Activated B cell treated with CpG ODN at 0.5 μM for 24 hours (primary cell): ENCODE measurements at places on chromosomes 4 and X.

DNA sequence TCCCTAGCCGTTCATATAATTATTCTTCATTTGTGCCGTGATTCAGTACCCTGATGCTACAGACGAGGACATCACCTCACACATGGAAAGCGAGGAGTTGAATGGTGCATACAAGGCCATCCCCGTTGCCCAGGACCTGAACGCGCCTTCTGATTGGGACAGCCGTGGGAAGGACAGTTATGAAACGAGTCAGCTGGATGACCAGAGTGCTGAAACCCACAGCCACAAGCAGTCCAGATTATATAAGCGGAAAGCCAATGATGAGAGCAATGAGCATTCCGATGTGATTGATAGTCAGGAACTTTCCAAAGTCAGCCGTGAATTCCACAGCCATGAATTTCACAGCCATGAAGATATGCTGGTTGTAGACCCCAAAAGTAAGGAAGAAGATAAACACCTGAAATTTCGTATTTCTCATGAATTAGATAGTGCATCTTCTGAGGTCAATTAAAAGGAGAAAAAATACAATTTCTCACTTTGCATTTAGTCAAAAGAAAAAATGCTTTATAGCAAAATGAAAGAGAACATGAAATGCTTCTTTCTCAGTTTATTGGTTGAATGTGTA lies 7.0 kb downstream of the SPP1 start:
- DNase-seq, result no peak

GRCh38 chr4:40844261-40844660 lies 94.5 kb downstream of the NSUN7 start:
- no peak for DNase-seq

DNA sequence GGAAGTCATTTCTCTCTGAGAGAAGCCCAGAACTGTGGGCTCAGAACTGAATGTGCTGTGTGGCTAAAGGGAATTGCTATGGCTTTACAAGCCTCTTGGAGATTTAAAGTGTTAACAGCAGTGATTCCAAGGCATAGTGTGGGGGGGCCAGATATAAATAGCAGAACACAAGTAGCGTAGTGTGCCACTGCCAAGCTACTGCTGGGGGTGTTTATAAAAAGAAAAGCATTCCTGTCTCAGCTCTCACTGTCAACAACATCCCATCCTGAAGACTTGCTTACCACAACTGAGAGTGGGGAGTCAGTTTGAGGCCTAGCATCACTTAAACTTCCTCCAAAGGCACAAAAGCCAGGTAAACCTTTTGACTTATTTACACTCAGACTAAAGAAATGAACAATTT lies at the start of gene ART3:
Gene ART3, plus strand, starts transcription at position 242 of the 400 bp plus-strand sequence. CDS start 1,181 bp downstream, outside the sequence.
- DNase-seq, result no peak

DNA sequence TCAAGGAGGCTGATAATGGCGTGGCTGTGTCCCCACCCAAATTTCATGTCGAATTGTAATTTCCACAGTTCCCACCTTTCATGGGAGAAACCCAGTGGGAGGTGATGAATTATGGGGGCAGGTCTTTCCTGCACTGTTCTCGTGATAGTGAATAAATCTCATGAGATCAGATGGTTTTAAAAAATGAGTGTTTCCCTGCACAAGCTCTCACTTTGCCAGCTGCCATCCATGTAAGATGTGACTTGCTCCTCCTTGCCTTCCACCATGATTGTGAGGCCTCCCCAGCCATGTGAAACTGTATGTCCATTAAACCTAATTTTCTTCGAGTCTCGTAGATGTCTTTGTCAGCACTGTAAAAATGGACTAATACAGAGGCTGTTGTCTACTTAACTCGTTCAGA lies 488.3 kb downstream of the SPRY1 start:
- no peak for DNase-seq

- DNase-seq, result no peak
These were observed 171.3 kb downstream of the BTC start for GRCh38 chr4:74623041-74623440.

GRCh38 chr4:8762356-8762755 lies 109.3 kb downstream of the HMX1 start:
- no peak for DNase-seq

- no peak for DNase-seq
These were observed 11.3 kb downstream of the UCHL1 start for GRCh38 chr4:41267997-41268396.

DNA sequence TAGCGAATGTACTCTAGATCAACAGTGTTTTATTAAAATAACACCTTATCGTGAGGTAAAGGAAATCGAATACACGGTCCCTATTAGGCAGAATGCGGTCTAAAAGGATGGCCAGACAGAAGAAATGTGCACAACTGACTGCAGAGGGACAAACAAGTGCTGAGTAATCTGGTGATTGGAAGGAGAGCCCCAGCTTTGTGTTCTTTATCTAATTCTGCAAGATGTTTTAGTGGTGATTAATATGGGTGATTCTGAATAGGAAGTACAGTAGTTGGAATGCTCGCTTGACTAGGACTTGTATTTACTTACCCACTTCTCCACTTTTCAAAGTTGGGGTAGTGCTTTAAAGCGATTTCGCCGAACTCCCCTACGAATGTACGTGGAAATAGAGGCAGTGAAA lies 1.2 kb downstream of the WDR44 start:
- DNase-seq, result no peak

DNA sequence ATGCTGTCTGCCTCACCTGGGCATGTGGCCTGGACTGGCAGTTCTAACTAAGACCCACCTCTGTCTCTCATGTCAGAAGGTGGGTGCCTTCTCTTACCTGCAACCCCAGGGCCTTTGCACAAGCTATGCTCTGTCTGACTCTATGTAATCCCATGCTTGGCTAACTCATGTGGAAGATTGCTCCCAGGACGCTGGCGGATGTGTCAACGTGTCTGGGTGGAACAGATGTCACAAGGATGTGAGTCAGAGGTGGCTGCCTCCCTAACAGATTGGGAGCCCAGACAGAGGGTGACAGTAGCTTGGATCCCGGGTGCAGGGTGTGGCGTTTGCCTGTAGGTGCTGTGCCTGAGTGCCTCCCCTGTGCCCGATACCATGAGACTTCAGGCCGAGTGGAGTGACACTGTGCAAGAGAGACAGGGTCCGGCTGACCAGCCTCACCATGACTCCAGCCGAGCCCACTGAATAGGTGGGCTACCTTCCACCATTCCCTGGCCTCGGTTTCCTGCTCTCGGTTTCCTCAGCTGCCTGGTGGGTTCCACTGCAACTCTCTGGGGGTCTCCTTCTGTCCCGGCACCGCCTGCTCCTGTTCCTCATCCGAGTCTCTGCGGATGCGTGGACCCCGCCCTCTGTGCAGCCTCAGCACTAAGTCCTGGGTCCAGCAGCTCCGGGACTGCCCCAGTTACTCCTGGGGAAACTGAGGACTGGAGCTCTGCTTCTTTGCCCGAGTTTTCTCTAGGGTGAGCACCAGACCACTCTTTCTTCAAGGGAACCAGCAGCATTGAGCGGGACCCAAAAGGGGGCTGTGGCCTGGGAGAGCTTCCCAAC lies 11.0 kb downstream of the SH3BP2 start:
- DNase-seq, result no peak

GRCh38 chr4:42906341-42906740 lies 13.8 kb downstream of the GRXCR1 start:
- no peak for DNase-seq

GRCh38 chr4:26819026-26819425 lies 41.6 kb upstream of the STIM2 start:
- no peak for DNase-seq

DNA sequence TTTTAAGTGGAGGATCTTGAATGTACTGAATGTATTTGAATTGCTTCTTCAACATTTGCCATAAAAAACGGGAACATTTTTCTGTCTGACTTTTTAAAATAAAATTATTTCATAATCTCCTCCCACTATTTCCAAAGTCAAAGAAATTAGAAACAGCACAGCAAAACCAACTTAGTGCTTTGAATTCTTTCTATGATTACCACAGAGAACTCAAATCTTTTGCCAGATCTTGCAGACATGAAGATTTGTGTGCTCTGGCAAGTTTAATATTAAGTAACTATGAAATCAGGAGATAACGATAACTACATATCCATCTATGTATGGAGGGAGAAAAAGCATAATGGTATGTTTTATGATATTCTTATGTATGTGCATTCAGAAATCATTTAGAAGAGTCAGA lies 982.2 kb downstream of the PCDH7 start:
- no peak for DNase-seq

DNA sequence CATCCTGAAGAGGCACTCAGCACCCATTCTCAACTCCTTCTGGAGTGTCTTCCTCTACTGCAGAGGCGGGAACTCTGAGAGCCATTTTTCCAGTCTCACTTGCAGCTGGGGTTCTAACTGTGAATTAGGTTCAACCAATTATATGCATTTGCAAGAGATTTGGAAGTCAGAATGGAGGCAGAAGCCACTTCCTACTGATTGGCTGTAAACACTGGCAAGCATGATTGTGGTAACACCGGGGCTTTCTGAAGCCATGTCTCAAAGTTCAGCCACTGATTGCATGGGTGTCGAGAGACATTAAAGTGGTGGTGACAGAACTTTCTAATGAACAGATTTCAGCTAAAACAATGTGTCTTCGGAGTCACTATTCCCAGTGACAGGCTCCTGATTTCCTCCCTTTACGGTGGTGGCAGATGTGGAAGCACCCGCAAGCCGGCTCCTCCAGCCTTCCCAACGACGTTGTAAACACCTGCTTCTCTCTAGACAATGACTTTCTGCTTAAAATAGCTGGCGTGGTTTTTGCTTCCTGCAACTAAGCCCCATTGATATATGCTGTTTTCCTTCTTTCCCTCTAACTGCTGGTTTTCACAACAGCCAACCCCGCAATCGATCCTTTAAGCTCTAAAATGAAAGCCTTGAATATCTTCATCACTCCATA lies 92.0 kb downstream of the IRF2 start:
- DNase-seq, result no peak

GRCh38 chr4:30620711-30621110 lies 99.5 kb upstream of the PCDH7 start:
- DNase-seq, result no peak

DNA sequence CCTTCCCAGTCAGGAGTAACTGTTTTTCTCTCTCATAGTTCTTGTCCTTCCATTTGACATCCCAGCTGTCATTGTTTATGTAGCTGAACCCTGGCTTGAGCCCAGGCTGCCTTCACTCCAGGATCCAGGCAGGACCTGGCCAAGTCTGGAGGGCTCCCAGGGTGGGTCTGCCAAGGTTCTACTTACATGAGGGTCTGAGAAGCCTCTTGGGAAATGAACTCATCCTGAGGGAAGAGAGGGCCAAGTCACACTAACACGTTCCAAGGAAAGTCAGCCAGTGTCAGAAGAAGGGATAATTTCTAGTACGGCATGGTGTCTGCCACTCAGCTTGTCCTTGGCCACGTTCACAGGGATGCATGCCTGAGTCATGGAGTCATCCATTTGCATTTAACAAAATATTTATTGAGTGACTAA lies 54.8 kb upstream of the SRD5A3 start:
- DNase-seq, result no peak

GRCh38 chr4:141711211-141711610 lies 74.8 kb downstream of the IL15 start:
- DNase-seq, result no peak

GRCh38 chr4:55765070-55765469 lies 54.5 kb upstream of the EXOC1L start:
- DNase-seq, result no peak

DNA sequence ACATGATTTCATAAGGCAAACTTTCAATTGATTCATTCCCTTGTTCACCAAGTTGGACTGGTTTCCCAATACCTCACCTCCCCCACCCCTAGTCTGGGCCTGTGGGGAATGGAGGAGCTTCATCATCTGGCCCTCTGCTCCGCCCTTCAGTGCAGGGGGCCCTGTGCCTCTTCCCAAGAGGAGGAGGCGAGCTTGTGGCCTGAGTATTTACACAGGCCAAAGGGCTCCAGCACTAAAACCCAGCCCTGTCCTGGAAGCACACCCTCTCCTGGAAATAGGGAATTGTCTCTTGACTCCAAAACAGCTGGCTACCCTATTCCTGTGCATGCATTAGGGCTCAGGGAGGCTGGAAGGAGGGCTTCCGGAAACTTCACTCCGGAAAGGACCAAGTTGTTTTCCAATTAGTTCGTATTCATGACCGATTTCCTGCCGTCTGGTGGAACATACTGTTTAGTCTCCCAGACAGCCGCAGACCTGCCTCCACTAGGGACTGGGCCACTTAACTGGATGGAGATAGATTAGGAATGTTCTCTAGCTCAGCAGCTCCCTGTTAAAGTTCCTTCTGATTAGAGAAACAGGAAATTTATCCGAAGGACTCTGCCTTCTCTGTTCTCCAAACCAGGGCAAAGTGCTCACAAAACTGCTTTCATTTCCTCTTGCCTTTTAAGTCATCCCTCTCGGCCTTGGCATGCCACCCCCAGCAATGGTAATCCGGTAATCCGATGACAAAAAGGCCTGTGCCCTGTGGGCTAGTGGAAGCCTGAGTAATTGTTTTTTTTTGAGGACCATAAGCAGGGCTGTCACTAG lies 5.8 kb downstream of the SRPX2 start:
- DNase-seq, result no peak

- DNase-seq, result no peak
These were observed 48.3 kb upstream of the AMOT start for GRCh38 chrX:112888916-112889315.

DNA sequence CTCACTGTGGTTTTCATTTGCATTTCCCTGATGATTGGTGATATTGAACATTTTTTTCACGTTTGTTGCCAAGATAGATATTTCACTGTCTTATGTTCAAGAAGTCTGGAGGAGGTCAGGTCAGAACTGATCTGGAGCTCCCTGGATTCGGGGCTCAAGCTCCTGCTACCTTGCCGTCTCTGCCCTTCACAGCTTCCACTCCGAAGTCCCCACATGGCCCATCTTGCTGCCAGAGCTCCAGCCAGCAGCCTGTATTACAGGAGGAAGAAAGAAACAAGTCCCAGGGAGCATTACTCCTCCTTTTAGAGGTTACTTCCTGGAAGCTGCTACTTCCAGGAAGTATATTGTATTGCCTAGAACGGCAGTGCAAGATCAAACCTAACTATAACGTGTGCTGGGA lies 17.9 kb upstream of the CDKN2AIP start:
- no peak for DNase-seq
